CD4-positive, alpha-beta T cell treated with Interleukin-21 for 1 hour (primary cell): ENCODE measurements at places on chromosomes 2 and 18.

GRCh38 chr2:20052229-20052851 is 912 bp upstream of the LAPTM4A start:
- DNase-seq: no peak

- DNase-seq: no peak
These were observed 26.4 kb downstream of the MGAT5 start for GRCh38 chr2:134280231-134280630.

DNA sequence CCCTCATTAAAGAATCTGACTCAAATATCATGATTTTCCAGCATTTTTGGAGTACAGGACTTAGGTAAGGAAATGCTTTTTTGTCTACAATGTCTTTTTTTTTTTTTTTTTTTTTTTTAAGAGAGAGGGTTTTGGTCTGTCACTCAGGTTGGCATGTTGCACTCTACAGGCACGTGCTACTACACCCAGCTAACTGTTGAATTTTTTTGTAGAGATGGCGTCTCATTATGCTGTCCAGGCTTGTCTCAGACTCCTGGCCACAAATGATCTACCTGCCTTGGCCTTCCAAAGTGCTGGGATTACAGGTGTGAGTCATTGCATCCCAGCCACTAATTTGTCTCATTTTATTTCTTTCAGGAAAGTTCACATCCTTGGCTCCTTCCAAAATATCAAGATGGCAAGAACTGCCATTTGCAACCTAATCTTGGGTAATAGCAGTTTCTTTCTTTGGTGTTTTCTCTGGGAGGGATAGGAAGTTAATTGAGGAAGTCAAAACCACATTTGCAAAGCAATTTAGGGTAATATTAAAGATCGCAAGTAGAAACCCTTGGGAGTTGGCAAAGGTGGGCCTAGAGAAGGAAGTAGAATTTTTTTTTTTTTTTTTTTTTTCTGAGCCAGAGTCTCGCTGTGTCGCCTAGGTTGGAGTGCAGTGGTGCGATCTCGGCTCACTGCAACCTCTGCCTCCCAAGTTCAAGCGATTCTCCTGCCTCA is 15.5 kb downstream of the PNO1 start:
- DNase-seq: no peak

DNA sequence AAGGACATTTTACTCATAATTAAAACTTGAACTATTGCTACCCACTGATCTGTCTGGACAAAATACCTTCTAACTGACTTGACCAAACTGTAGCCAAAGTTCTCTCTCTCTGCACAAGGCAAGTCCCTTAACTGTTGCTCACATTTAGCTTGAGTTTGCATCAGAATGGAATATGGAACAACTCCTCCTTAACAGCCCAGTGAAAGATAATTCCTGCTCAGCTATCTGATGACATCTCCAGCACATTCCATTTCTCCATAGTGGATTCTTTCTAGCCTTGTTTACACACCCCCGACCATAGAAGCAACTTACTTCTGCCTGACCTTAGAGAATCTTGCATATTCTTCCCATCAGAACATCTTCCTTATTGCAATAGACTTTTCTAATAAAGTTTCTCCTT is 317.2 kb upstream of the CDH2 start:
- DNase-seq: no peak

DNA sequence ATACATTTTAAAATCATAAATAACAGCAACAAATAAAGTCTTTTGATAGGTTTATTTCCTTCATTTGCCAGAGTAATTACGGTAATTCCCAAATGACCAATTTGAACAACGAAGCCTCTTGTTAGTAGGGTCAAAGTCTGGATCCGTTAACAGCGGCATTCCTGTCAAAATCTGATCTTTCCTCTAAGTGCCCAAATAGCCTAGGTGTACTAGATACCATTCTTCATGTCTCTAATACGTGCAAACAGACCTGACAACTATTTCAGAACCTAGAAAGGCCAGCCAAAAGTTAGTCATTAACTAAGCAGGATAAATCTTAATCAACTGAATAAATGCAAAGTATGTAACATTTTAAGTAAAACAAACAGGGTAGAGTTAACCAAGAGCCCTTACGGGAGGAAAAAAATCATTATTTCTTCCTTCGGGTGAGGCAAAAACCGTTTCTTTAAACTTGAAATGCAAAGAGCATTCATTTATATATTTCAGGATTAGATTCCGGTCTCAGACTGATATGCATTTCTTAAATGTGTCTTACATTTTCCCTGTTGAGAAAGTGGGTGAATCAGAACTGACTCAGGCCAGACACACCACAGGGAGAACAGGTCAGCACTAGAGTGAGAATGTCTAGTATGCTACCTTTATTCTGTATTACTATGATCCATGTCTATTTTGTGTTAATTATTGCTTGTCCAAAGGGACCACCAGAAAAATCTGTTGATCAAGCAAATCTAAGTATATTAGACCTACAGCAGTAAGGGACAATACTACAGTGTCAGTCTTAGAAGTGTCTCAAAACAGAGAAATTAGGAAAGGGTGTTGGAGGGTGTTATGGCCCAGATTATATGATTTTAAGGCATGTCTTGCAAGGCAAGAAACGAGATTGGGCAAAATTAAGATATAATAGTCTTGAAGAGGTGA is 141.5 kb upstream of the NDUFV2 start:
- no peak for DNase-seq
